NCI-H1417 (cell line): ENCODE measurements at places on chromosomes 5 and 9.
A peak's percentile ranks its signal among the peaks of the same experiment; 100 is the strongest.

DNA sequence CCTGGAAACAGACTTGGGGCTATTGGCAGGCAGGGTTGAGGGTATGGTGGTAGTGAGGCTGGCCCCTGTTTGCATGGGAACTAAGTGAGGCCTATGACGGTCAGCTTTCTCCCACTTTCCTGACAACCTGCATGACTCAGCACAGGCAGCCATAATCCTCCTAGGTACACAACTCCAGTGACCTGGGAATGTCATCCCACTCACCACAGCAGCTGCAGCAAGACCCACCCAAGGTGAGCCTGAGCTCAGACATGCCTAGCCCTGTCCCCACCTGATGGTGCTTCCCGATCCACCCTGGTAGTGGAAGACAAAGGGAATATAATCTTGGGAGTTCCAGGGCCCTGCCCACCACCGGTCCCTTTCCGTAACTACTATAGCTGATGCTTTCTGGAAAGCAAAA lies 178.7 kb downstream of the NDUFS4 start:
- no peak for DNase-seq

GRCh38 chr9:69139596-69139995 lies 34.5 kb upstream of the TJP2 start:
- no peak for DNase-seq

DNA sequence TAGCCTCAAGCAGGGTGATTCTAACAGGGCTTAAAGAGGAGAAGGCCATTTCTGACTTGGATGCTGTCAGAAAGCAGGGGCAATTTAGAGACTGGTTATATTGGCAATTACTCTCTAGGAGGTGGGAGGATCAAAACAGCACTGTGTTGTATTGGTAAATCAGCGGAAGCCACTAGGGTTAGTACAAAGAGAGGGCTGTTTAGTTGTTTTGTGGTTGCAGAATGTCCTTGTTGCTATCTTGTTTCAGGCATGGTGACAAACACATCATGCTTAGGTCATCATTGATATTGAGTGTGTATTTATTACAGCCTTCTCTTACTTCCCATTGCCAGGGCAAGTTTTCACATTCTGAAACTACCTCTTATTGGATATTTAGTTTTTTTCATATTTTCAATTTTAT lies 165.3 kb downstream of the TAF11L14 start:
- peak; percentile 28 for DNase-seq

GRCh38 chr9:33737811-33738606 lies 57.4 kb upstream of the PRSS3 start:
- peak; percentile 4 for DNase-seq

- DNase-seq, result no peak
Observed at GRCh38 chr9:4168526-4168925, 131.3 kb downstream of the GLIS3 start.

GRCh38 chr5:55636683-55637082 lies 75.4 kb downstream of the SLC38A9 start:
- DNase-seq, result no peak

GRCh38 chr5:42461033-42461432 lies 37.8 kb downstream of the GHR start:
- no peak for DNase-seq

- no peak for DNase-seq
Observed at GRCh38 chr5:44691802-44692201, 116.9 kb upstream of the MRPS30 start.

DNA sequence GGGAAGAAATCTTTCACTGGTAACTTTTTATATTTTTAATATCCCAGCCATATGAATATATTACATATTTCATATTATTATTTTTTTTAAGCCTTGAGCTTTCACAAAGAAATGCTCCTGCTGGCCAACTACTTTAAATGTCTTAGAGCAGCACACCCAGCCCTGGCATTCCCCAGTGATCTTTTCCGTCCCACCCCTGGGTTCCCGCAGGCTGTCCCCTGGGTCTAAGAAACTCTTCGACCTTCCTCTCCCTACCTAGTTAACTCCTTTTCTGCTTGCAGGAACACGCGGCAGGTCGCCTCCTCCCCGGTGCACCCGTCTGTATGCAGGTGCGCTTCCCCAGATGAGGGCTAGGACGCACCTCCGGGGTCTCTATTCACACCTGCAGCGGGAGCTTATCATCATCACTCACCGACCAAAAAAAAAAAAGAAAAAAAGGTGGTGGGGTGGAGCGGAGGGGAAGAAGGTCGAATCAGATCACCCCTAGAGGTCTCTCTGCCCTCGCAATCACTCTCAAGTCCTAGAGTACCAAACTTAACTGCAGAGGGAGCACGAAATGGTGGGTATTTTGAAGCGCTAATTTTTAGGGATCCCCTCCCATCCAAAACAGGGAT lies 696 bp downstream of the ZFP62 start:
- DNase-seq, result peak; percentile 78

- peak; percentile 22 for DNase-seq
Observed at GRCh38 chr5:39605588-39606575, 181.1 kb upstream of the DAB2 start.

DNA sequence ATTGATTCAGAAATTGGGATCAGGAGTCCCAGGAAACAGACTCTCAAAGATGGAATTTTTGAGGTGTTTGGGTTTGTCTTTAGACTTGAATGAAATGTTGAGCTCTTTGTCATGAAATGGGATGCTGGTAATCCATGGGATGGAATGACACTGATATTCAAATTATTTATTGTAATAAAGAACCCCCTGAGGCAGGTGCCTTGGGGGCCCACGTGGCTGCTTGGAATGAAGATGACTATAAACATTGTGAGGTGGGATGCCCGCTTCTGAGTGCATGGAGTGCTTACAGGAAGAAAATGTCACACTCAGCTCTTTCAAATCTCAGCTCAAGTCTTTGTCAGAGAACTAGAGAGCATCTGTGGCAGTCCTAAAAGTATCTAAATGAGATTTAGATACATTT lies 9.6 kb upstream of the C1QTNF2 start:
- no peak for DNase-seq

GRCh38 chr9:76153339-76153738 lies 240.9 kb downstream of the RFK start:
- no peak for DNase-seq

DNA sequence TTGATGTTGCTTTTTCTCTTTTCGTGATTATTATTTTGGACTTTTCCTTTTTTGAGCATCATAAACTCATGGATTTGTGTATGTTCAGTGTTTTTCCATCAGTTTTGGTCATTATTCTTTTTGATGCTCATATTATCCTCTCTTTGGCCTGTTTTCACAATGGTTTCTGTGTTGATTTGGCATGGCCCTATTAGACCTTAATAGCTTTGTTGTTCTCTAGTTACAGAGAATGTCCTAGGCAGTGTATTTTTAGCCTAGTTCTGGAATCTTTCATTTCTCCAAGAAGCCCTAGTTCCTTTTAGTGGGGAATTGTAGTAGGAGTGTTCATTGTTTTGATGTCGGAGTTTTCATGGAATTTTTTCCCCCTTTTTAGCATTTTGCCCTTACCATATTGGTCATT lies 41.3 kb upstream of the ROPN1L start:
- DNase-seq, result no peak
